ENCODE measurements at places on chromosomes 5 and 9.
A peak's percentile ranks its signal among the peaks of the same experiment; 100 is the strongest.

GRCh38 chr5:90696153-90696552, 137.6 kb downstream of the ADGRV1 start:
- no peak for DNase-seq

DNA sequence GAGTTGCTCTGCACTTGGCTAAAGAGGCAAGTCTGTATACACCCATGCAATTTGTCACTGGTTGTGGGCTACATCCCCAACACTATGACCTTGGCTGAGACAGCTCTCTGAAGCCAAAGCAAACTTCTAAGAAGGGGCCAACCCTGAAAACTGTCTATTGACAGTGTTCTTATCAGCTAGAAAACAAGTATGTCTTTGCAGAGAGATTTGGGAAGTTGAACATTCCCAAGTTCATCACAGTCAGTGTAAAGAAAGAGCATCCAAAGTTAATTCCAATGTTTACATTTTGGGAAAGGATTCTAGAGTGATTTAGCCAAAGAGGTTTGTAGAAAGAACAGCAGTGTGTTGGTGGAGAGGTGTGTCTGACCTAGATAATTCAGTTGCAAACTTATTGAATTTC, 711.1 kb upstream of the CHD1 start:
- no peak for DNase-seq

DNA sequence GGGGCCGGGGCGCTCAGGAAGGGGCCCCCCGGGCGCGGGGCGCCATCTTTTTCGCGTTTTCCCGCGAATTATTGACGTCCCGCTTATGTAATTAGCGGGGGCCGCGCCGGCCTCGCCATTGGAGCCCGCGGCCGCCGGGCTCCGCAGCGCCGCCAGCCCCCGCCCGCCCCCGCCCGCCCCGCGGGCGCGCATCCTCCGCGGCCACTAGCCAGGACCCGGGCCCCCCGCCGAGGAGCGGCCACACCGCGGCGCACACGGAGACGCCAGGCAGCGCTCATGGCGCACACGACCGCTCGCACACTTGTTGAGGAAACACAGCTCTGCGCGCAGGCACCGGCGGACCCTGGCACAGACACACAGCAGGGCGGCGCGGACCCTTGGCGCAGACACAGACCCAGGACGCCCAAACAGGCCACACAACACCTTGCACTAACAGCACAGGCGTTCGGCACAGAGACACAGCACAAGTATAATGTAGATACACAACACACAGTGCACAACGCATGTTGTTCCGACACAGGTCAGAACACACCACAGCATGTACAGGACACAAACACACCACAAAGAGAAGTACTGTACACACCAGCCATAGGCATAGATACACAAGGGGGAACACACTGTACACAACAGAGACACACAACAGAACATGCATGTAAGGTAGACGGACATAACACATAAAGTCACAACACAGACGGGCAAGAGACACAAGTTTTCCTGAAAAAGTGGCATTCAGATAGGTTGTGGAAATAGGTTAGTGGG, 467 bp upstream of the PHF19 start:
- DNase-seq: peak; percentile 69

GRCh38 chr5:40733434-40733833, 22.3 kb downstream of the TTC33 start:
- DNase-seq: no peak

Data from H1 (cell line).